M059J (cell line): ENCODE measurements at places on chromosomes 7 and 10. TPM values are rescaled to one million over a fixed set of nuclear protein-coding genes. Genes with fewer than 3 reads are reported as not detected.

ADIRF gene
- 4.2 and 4.7 TPM in 2 replicates for total RNA-seq

GRCh38 chr10:70267161-70267933, 16.5 kb downstream of the NPFFR1 start:
- DNase-seq: peak; percentile 96

RELN gene
- total RNA-seq: 1.0 and 1.6 TPM in 2 replicates

DNA sequence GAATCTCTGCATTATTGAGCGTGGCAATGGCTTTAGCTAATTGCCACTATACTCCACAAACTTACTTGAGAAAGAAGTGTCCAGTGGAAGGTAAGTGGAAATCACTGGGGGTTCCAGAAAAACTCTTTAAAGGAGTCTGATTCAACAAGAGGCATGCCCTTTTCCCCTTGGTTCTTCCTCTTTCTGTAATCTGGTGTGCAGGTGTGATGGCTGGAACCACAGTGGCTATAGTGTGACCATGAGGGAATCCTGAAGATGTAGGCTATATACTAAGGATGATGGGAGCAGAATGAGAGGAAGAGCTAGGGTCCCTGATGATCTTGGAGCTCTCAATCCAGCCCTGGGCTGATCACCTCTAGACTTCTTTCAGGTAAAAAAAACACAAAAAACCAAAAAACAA, 2.0 kb upstream of the CLEC2L start:
- no peak for DNase-seq

SNCG gene
- 3.2 and 5.5 TPM in 2 replicates for total RNA-seq
